ENCODE measurements at places on chromosomes 7 and 10.

GRCh38 chr7:106071356-106071998, 40.6 kb downstream of the SYPL1 start:
- DNase-seq, result peak; percentile 39

DNA sequence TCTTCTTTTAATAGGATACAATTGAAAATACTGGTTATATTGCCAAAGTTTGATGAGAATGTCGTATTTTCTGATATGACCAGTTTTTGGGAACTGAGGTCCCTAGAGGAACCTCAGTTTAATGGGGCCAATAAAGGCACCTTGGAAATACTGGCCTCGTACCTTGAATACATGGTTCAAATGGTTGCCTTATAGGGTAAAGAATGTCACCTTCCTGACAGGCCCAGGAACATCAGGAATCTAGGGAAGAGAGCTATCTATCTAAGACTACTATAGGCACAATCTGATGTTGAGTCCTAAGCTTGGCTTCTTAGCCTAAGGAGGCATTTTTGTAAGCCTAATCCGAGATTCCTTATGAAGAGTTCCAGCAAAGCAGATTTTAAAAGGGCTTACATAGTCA, 9.3 kb downstream of the SHTN1 start:
- no peak for DNase-seq

DNA sequence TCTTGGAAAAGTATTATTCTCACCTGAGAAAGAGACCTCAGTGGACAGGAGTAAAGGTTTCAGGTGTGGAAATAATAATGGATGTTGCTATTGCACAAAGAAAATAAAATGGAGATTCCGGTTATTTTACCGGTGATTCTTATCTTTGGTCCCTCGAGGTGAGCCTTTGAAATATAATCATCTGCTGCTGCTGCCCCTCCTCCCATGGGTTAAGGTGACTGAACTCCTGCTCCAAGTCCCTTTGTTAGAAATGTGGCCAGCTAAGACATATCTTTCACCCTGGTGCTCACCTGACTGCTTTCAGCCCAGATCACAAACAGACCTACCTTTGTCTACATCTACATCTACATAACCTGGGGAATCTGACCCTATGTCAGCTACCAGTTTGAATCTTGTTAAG, 5.7 kb downstream of the CUBN start:
- DNase-seq, result no peak

- no peak for DNase-seq
Observed at GRCh38 chr7:88169717-88170320, 50.0 kb downstream of the SRI start.

DNA sequence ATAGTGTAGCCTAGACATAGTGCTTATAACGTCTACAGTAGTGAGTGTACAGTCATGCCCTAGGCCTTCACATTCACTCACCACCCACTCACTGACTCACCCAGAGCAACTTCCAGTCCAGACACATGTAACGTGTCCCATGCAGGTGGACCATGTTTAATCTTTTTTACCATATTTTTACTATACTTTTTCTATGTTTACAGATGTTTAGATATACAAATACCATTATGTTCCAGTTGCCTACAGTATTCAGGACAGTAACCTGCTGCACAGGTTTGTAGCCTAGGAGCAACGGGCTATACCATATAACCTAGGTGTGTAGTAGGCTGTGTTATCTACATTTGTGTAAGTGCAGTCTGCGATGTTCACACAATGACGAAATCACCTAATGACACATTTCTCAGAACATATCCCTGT, 11.0 kb downstream of the MPP7 start:
- no peak for DNase-seq

GRCh38 chr7:110051372-110051771, 1039.6 kb upstream of the LRRN3 start:
- DNase-seq, result no peak

DNA sequence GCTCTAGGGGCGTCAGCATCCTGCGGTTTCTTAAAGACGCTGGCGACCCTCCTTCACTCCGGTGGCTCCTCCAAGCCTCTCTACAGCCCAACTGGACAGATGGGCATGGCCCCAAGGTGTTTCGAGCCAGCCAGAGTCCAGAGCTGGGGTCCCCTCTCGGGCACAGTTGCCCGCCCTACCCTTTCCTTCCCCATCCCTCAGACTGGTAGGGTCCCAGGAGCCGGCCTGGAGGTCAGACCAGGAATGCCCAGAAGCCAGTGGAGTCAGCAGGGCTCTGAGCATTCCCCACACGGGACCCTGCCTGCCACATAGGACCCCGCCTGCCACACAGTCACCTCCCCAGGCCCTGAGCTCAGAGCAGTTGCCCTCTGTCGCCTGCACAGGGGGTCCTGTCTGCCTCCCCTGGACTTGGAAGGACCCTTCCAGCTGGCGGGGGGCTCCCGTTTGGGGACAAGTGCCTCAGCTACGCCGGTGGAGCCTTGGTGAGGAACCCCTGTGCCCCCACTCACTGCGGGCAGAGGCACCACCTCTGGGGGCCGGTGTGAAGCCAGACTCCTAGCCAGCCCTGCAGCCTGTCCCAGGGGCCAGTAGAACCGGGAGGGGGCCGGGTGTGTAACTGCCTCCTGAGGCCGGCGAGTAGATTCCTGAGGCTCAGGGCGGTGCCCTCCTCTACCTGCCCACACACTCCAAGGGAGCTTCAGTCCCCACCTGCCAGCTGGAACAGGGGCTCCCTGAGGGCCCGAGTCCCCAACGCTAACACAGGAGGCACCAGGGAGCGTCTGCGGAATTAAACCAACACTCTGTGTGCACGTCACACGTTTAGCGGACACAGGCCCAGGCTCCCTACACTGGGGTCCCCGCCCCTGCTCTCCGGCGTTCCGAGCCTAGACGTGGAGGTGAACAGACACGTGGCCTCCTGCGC, 19.4 kb upstream of the PDGFA start:
- no peak for DNase-seq

DNA sequence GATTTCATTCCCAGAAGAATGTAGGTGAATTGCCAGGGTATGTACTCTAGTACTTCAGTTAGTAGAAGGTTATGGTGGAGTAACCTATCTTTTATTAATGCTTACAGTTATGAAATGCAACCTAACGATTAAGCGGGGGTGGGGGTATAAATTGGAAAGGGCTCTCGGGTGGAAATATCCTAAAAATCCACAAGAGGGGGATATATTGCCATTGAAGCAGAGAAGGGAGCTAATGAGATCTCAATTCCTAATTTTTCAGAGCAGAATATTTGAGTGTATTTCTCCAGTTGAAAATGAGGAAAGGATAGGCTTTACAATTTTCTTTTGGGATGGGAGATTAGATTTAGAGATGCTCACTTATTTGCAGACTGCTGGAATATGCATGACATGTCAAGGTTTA, 90.8 kb downstream of the DNAJB9 start:
- DNase-seq, result no peak

- DNase-seq, result no peak
Observed at GRCh38 chr10:122285506-122286444, 14.7 kb downstream of the BTBD16 start.

DNA sequence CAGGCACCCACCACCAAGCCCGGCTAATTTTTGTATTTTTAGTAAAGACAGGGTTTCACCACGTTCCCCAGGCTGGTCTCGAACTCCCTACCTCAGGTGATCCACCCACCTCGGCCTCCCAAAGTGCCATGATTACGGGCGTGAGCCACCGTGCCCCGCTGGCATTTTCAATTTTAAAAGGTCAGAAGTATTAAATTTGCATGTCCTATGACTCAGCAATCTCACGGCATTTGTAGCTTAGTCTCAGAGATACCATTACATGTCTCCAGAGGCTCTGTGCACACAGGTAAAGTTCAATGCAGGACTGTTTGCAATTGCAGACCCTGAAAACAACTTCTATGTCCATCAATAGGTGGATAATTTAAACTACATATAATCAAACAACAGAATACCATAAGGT, 99.2 kb downstream of the DLG5 start:
- DNase-seq, result no peak

GRCh38 chr10:35433851-35434426, 97.6 kb downstream of the CCNY start:
- no peak for DNase-seq

DNA sequence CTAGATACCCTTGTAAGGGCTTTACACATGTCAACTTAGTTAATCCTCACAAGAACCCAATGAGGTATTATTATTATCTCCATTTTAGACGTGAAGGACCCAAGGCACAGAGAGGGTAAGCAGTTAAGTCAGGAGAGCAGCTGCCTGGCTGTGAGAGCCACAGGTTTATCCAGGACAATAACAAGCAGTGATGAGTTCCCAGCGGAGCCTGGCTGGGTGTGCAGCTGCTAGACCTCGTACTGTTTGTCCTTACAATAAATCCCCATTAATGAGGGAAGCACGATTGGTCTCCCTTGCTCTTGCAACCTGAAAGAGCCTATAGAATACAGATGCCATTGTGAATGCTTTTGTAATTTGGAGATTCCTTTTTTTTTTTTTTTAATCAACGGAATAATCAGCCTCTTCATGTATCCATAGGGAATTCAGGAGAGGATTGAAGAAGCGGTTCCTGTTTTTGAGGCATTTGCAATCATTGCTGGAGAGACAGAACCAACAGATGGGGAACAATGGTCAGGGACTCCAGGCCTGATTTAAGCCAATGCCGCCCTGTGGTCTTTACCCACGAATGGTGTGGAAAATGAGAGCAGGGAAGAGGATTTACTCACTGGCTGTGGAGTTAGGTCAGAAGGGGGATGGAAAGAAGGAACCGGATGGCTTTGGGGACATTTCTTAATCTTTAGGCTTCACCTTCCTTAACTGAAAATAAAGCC, 12.3 kb upstream of the ASB4 start:
- no peak for DNase-seq

GRCh38 chr10:131979821-131980270, 1.9 kb downstream of the BNIP3 start:
- DNase-seq, result no peak

GRCh38 chr7:93196336-93196735, 29.9 kb downstream of the HEPACAM2 start:
- DNase-seq, result no peak

- DNase-seq, result no peak
Observed at GRCh38 chr10:29141761-29142160, 147.1 kb upstream of the LYZL1 start.

DNA sequence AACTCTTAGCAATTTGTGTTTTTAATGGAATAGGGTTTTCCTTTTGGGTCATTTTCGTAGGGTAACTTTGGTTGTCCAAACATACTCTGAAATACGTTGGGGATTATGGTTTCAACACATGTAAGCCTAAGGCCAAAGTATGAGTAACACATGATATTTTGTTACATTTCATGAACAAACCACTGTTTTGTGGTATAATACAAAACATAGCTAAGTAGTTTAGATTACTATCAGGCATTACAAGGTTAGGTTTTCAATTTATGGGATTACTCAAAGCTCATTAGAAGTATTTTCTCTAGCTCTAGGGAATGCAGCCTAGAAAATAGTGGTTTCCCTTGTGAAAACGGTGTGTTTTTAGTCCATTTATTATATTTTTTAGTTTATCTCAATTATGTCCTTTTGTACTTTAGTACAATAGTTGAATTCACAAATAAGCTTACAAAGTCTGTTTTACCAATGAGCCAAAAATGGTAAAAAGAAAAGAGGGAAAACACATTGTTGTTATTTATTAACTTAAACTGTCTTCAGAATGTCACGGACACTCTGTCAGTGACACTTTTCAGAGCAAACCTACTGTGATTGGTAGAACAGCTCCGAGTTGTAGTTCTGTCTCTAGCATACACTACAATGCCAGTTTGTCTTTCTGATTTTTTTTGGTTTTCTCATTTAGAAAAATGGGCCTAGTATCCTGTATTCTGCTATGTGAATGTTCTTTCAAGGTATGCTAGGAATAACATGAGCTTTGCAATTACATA, 473.7 kb downstream of the SUGCT start:
- DNase-seq, result no peak

DNA sequence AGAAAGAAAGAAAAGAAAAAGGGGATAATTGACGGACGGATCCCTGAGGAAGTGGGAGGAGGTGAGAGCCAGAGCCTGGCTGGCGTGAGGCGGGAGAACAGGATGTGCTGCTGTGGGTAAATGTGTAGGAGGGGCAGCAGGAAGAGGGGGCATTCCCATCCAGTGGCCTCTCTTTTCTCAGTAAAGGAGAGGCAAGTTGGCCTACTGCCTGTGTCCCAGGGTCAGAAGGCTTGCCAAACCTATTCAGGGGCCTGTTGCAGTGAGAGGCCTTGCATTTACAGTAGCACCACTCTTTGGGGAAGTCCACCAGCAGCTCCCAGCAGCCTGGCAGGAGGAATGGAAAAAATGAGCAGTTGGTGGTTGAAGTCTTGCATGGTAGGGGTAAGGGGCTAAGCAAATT, 26.6 kb upstream of the ASCC1 start:
- DNase-seq, result no peak

- no peak for DNase-seq
Observed at GRCh38 chr7:88306590-88307048, at the start of gene STEAP4. Gene STEAP4 (minus strand): TSS chr7:88306894. CDS start chr7:88284269, 22,625 bp downstream.

DNA sequence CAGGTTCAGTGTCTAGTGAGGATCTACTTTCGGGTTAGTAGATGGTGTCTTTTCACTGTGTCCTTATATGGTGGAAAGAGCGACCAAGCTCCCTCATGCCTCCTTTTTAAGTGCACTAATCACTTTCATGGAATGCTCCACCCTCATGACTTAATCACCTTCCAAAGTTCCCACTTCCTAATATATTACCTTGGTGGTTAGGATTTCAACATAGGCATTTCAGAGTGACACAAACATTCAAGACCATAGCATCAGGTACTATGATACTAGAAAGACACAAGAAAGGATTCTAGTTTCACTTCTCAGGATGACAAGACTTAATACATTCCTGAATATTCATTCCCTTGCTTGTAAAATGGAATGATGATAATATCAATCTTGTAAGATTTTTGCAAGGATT, 119.1 kb upstream of the FAM3C start:
- DNase-seq, result no peak

DNA sequence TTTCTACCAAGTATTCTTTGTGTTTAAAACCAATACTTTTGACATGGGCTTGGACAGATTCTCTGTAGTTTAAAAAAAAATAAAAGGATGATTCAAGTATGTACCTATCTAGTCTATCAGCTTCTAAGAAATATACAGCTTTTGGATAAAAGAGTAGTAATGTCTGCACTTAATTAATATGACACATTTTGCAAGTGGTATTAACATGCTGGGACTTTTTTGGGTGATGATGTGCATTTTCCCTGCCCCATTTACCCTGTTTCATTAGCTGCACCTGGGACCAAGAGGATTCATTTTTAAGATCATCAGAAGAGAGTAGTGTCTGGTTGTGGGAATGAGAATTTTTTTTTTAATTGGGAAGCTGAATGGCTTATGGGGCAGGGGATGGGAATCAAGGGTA, 236.2 kb upstream of the KLF14 start:
- no peak for DNase-seq

DNA sequence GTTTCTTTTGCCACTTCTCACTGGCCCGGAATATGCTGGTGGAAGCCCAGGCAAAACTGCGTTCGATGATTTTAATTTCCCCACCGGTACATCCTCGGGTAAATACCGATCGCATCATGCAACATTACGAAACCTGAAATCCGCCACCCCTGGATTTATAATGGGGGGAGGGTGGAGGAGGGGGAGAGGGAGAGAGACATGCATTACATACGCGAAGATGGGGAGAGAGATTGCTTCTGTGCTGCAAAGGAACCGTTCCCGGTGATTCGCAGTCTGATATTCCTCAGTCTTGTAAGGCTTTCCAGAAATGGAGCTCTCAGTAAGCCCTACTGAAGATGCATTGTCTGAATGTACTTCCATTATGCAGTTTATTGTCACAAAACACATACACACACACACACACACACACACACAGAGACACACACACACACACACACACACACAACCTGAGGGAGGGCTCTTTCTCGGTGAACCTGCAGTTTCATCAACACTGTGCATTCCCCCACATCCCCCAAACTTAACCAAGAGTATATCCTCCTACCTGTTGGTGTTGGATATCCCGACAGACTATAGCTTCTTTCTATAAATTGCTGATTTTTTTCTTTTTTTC, 741 bp downstream of the GPR85 start:
- no peak for DNase-seq

Measured in central memory CD8-positive, alpha-beta T cell (primary cell).